DMS53 (cell line): ENCODE measurements at places on chromosomes 1 and 21.

DNA sequence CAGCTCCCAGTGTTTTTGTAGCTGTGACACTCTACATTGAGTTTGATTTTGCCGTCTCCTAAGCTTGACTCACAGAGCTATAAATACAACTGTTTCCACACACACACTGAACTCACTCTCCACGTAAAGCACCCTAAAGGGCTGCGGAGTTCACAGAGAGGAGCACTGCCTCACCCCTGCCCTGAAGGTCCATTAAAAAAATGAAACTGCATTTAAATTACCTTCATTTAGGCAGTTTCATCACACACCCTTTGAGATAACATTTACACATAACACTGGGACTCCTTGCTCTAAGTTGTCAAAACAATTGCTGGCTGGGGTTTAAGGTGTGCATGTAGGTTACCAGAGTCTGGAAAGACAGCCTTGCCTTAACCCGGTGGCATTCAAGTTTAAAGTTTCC lies 137.1 kb upstream of the MAGI3 start:
- no peak for DNase-seq

- no peak for DNase-seq
These were observed 365.1 kb upstream of the VAMP3 start for GRCh38 chr1:7405844-7406500.

GRCh38 chr1:154881820-154882535 lies 11.9 kb upstream of the KCNN3 start:
- no peak for DNase-seq

DNA sequence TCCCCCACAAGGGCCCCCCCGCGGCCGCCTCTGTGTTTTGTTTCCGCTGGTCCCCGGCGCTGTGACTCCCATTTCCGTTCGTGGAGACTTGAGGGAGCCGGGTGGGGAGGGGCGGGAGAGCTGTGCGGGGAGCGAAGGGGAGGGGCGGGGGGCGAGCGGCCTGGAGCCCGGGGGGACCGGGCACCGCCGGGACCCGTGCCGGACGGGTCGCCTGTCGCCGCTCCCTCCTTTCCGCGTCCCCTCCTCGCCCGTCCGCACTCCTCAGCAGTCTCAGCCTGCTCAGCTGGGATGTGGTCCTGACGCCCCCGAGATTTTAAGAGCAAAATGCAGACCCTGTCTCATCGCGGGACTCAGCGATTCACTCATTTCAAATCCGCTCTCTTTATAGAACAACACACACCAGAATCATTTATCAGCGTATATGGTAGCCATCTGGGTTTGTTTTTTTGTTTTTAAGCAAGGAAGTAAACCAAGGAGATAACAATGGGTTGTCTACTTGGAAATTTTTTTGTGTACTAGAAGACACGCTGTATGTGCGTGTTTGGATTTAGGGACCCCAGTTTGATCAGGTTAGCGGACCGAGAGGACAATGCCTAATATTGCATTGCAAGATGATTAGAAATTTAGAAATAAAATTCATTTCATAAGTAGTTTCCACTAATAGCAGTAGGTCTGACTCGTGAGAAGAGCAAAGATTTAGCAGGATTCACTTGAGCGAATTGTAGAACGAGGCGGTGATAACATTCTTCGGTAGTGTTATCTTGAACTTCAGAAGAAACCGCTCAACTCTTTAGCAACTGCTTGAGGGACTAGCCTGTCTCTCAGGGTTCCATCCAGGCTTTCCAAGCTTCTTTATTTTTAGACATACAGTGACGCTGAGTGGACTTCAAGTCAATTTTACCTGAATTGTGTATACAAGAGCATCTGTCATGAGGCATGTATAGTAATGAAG lies 1.1 kb downstream of the GABPA start:
- peak; percentile 84 for DNase-seq

DNA sequence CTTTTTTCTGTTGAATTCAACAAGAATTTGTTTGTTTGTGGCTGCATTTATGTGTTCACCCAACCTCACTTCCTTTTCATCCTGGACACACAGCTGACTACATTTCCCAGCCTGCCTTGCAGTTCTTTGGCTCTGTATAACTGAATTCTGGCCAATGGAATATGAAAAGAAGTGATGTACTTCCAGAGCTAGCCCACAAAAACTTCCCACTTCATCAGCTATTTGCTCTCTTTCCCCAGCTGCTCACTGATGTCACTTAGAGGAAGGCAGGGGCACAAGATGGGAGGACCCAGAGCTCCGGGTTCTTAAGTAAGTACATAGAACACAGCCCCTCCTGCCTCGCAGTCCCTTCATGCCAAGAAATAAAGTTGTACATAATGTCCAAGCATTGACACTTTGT lies 235.0 kb upstream of the FGGY start:
- DNase-seq = peak; percentile 47

DNA sequence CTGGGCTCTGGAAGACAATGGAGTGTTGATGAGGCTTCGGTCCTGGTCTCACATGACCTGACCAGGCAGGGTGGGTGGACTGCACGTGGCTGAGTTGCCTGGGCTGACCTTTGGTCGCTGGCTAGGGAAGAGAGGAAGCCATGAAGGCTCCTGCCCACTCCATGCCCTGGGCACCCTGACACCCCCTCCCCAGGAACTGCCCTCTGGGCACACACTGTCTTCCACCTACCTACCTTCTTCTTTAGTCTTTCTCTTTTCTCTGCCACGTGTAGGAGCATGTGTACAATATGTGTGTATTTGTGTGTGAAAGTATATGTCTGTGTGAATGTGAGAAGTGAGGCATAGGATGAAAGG lies 15.1 kb downstream of the POU3F1 start:
- no peak for DNase-seq

DNA sequence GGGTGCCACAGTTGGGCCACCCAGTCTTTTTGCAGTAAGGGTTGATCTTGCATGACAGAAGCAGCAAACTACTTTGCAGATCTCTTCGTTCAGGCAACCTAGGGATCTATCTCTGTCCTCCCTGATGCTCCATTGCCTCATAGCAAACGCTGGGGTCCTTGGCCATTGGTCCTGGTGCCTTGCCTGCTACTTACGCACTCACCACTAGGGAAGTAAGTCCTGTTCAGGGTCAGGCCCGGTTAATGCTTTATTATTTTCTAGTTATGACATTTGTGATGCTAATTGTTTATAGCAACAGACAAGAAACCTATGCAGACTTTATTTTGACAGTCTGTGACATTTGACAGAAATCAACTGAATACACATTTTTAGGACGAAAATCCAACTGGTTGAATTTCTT lies 326.5 kb upstream of the FMN2 start:
- DNase-seq = peak; percentile 4

DNA sequence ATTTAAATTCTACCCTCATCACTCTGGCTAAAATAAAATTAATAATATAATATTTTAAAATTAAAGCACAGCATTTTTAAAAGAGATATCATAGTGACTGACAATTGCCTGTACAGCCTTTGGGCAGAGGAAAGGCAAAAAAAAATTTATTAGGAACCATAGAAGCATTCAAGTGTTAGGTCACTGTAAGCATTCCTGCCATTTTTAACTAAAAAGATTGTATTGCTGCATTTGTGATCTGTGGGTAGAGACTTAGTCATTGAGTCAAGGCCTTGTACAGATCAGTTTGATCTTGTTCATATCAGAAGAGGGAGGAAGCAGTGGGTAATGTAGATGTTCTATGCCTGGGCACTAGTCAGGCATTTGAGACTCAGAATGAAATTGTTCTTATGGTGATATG lies 109.9 kb downstream of the LYPLAL1 start:
- DNase-seq = no peak

DNA sequence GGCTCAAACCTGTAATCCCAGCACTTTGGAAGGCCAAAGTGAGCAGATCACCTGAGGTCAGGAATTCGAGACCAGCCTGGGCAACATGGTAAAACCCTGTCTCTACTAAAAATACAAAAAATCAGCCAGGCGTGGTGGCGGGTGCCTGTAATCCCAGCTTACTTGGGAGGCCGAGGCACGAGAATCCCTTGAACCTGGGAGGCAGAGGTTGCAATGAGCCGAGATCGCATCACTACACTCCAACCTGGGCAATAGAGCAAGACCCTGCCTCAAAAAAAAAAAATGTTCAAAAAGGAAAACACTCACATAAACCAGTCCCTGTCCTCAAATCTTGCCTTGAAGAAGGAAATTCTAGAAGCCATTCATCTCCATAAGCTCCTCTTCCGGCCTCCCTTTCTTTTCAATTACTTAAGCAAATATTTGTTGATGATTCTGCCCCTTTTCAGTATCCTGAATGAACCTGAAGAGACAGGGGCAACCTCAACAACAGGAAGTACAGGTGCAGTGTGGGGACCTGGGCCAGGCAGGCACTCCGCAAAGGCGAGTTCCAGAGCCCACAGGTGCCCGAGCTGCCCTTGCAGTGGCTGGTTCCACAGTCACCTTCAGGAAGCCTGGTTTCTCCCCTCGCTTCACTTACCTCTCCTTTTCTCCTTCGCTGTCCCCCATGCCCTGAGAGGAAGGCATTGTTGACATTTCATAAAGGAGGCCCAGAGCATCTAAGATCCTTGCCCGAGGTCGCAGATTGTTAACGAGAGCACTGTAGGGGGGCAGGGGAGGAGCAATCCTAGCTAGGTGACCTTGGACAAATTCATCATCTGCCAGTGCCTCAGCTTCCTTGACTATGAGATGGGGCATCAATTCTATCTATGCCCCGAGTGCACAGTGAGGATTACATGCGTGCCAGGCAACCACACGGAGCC lies 8.9 kb upstream of the LEFTY1 start:
- DNase-seq = peak; percentile 98

GRCh38 chr1:112676543-112676942 lies 2.1 kb downstream of the MOV10 start:
- DNase-seq = no peak

GRCh38 chr1:92476071-92476631 lies 10.6 kb downstream of the GFI1 start:
- DNase-seq = no peak
